ENCODE measurements at places on chromosomes 6 and 20.

DNA sequence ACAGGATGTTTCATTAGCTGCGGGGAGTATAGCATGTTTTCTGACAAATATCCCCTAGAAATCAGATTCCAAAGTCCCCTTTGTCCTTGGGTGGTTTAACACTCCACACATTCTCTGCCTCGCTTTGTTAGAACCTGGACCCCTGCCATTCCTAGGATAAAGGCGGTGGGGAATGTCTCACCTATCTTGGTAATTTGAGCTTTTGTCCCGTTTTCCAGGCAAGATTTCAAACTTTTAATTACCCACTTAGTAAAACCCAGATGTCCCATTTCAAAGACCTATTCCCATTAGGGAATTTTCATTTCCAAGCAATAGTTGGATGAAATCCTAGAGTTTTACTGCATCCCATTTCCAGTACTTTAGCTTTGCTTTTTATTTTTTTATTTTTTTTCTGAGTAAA is 501.0 kb upstream of the MAP3K7 start:
- DNase-seq: peak; percentile 54

DNA sequence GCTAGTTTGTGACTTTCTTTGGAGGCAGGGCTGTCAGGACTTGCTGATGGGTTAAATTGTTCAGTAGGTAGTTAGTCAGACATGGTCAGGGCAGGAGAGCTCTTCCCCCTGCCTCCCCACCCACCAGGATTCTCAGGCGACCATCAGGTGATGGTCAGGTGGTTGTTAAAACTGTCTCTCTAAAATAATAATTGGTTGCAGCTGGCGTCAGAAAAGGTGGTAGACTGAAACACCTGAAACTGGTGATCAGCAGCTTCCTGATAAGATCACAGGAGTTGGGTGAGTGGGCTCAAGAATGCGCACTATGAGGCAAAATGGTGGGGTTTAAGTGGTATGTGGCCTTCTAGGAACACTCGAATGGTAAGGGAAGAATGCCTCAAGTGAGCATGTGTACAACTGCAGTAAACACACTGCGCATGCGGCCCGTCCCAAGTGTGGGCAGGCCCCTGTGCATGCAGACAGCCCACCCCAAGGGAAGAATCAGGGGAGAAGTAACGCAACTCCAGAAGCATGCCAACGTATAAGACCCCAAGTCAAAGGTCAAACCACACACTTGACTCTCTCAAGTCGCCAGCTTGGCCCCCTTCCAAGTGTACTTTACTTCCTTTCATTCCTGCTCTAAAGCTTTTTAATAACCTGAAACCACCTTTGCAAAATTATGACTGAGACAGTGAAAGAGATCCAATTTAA is 7.9 kb upstream of the BLCAP start:
- no peak for DNase-seq

DNA sequence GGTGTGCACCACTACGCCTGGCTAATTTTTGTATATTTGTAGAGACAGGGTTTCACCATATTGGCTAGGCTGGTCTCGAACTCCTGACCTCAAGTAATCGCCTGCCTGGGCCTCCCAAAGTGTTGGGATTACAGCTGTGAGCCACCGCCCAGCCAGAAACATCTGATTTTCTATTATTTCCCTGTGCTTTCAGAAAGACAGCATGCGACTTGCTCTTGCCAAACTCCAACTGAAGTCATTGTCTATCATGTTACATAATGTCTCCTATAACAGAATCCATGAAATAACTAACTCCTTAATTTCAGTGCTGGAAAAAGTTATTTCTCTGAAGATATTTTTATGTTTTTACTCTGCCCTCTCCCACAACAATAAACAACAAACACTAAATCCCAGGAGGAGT is 8.5 kb downstream of the RMND1 start:
- no peak for DNase-seq

- DNase-seq: no peak
These were observed 19.5 kb upstream of the SIRT5 start for GRCh38 chr6:13554929-13555333.

- DNase-seq: peak; percentile 43
These were observed 28.3 kb upstream of the PREP start for GRCh38 chr6:105431226-105431625.

- no peak for DNase-seq
These were observed 45.8 kb upstream of the PNRC1 start for GRCh38 chr6:89034586-89035251.

DNA sequence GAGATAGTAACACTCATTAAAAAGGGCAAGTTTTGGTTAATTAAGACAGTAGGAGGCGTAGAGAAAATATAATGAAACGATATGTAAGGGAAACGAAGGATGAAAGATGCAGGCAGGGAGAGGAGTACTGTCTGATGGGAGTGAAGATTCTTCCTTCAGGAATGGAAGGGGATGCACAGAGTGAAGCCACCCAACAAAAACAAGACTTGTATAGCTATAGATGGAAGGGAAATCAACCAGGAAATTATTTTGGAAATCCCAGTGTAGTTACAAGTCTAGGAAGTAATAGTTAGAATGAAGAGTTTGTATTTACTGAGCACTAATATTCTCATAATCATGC is 19.7 kb upstream of the HLA-DRB1 start:
- DNase-seq: no peak

DNA sequence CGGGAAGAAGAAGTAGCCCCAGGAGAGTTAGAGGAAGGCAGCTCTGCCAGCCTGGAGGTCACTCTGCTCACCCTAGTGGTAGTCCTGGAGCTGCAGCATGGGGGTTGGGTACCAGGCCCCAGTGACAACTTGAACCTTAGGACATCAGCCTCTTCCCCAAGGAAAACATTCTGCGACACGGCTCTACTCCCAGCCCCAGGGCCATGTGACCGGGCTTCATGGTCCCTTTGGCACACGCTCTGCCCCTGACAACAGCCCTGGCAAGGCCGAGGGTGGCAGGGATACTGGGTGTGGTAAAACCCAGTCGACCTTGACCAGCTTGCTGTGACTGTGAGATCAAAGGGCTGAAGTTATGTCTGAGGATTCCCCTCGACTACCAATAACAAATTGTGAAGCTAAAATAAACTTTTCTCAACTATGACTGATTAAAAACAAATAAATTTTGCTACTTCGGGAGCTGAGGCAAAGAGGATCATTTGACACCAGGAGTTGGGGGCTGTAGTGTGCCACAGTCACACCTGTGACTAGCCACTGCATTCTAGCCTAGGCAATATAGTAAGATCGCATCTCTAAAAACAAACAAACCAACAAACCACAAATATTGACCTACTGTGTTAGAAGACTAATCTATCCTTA is 24.4 kb upstream of the ARID1B start:
- no peak for DNase-seq

- DNase-seq: no peak
These were observed 656.2 kb downstream of the FRK start for GRCh38 chr6:115404446-115404845.

- no peak for DNase-seq
These were observed 2.6 kb downstream of the PACSIN1 start for GRCh38 chr6:34468378-34468892.

DNA sequence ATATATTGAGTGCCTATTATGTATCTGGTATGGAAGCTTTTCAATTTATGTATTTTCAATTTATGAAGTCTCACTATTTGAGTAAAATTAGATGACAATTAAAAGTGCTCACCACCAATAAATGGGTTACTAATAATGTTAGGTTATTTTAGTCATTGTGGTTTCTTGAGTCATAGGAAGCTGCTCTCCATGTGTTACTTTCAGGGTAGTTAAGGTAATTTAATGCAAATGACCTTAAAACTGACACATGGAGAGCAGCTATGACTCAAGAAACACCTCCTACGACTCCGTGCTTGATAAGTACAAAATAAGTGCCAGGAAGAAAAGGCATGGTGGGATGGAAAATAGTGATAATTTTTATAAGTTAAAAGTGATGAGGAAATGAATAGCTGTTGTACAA is 16.5 kb upstream of the TINAG start:
- DNase-seq: no peak

GRCh38 chr20:63536241-63536977 is 767 bp downstream of the PTK6 start:
- peak; percentile 48 for DNase-seq

DNA sequence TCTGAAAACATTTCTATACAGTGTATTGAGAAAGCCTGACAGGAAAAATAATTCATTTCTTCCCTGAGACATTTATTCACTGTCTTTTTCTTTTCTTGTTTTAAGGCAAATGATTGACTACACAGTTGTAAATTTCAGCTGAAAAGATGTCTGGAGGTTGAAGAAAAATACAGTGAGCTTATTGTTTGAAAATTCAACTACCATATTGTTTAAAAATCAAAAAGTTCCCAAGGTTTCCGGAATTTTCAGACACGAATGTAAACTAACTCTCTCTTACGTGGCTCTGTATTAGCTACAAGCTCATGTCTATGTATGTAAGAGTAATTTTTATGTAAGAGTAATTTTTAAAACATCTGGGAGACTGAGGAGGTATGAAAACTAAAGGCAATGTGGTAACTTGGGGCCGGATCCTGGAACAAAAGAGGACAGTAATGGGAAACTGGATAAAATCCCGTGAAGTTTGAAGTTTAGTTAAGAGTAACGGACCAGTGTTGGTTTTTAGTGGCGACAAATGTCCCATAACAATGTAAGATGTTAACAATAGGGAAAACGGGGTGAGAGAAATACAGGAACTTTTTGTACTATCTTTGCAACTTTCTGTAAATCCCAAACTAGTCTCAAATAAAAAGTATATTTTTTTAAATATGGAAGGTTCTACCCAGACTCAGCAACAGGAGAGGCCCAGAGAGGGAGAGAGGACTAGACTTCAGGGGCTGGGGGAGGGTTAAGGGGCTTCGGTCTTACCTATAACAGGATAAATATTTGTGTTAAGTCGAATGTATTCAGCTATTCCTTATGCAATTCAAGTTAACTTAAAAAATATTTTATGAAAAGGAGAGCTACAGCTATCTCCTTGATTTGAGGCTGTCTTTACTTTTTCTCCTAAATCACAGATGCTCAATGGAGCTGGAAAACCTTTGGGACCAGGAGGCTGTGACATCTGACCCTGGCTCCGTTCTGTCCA is 1.3 kb downstream of the PTGIS start:
- no peak for DNase-seq

DNA sequence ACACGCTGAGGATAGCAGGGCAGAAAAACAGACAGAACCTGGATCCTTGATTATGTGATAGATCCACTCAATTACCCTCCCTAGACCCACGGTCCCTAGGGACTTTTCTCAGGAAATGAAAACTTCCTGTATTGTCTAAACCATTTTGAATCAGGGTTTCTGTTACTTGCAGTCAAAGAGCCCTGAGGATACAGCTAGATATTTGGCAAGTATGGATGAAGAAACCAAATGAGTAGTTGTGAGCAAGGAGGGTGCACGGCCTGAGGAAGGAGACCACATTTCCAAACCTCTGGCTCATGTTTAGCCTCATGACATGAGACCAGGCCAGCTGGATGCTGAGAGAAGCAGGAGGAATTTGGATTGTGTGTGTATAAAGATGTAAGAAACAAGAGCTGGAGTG is 91.6 kb downstream of the MRPL14 start:
- no peak for DNase-seq

GRCh38 chr20:10411673-10412072 is 22.3 kb downstream of the MKKS start:
- DNase-seq: no peak

GRCh38 chr6:24897186-24897585 is 38.6 kb downstream of the RIPOR2 start:
- no peak for DNase-seq

DNA sequence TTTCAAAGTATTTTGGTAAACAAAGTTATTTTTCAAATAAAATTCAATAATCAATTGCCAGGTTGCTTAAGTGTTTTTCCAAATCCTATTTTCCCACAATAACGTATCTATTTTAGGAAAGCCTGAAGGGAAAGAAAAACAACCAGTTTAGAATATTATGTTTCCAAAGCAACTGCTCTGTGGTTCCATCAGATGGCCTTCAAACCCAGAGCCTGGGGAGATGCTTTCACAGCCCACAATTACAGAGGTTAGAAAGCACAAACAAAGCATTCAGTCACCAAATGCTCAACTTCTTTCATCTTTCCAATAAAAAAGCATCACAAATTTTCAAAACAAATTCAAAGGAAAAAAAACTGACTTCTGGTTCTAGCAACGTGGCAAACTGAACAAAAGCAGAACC is 66.0 kb downstream of the ELOVL5 start:
- DNase-seq: no peak

DNA sequence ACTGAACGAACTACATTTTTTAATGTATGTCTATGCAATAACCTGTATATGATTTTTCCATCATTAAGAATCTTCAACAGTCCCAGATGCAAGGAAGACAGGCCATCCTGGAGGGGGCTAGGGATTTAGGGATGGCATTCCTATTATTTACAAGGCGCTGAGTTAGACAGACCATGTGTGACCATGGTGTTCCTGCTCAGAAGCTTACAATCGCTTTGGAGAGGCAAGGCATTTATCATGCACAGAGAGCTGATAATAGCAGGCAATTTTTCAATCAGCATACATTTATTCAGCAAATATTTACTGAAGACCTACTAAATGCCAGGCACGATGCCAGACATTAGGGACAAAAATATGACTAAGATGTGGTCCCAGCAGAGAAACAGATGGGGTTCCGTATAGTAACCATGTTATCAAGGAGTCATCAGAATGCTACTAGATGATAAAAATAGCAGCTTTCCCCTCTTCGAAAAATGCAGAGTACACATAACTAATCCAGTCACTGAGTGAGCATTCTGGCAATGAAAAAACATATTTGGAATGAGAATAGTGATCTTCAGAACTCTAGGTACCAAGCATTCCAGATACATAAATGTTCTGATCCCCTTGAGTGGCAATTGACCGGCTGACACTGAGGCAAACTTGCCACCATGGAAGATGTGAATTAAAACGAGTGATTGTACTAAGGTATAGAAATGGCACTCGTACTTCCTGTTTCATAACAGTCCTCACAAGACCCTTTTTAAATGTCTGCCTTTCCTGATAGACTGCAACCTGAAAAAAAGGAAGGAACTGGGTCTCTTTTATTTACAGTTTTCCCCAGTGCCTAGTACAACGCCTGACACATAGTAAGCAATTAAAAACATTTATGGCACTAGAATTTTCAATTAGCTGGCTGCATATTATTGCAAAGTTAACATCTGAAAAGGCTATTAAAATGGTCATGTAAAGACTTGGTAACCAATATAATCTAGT is 135.7 kb downstream of the ATXN1 start:
- no peak for DNase-seq
